ENCODE measurements at places on chromosomes 6 and 20.

- DNase-seq, result no peak
Measured at GRCh38 chr6:149033454-149033853, 284.1 kb upstream of the TAB2 start.

GRCh38 chr6:42337985-42338743 is 113.6 kb downstream of the TRERF1 start:
- no peak for DNase-seq

- peak; percentile 83 for DNase-seq
Measured at GRCh38 chr6:28988536-28989311, 16.4 kb downstream of the ZNF311 start.

- no peak for DNase-seq
Measured at GRCh38 chr20:7171911-7172310, 404.4 kb downstream of the BMP2 start.

DNA sequence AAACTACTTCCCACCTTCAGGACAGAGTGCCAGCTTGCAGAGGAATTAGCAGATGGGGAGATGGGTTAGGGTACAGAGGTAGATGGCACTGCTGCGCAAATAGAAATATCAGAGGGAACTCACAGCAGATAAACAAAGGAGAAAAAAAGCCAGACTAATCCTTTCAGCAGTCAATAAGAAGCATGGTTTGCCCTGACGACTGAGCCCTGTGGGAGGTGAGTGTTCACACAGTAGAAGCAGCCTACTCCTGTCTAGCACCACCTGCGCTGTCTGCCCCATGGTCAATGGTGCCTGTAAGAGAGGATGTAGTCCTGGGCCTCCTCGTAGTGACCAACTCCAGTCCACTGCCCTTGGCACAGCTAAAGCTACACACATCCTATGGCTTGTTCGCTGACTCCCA is 174.1 kb downstream of the IBTK start:
- no peak for DNase-seq

GRCh38 chr20:46690219-46691106 is 1.2 kb upstream of the TP53RK start:
- DNase-seq, result no peak

DNA sequence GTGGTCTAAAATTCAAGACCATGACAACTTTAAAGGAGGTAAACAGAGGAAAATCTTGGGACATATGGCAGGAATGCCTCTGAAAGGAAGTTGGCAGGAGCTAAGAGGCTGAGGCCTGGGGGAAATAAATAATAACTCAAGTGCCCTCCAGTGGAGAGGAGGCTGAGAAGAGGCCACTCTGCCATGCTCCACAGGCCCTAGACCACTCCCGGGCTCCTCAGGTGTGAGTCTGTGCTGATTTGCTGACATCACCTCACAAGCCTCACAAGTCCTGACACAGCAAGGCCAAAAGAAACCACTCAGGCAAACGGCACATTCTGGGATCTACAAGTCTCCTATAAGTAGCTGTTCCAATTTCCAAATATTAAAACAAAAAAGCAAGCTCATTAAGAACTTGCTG is 91.0 kb upstream of the RIPOR2 start:
- no peak for DNase-seq

DNA sequence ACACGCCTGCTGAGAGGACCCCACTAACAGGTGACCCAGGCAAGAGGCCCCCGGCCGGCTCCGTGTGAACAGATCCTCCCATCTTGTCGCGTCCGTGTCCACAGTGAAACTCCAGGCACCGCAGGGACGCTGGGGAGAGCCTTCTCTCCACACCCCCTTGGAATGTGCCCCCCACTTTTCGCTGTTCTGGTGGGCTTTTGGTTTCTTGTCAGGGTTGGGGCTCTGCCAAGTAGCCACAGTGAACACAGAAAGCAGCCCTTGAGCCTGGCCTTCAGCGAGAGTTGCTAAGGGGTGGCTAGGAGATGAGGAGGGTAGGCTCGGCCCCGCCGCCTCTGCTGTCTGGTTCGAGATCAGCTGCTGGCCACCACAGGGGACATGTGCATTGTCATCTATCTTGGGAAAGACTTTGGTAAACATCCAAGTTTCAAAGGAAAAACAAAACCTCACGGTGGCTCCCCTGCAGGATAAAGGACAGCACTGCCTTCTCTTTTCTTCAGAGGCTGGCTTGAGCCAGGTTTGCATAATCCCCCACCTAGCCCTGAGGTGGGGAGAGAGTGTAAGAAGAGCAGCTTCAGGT is 22.7 kb downstream of the SYNDIG1 start:
- DNase-seq, result no peak

Data from kidney capillary endothelial cell (primary cell).